ENCODE measurements at places on chromosomes 1 and 21. TPM values are rescaled to one million over a fixed set of nuclear protein-coding genes. Genes with fewer than 3 reads are reported as not detected.

DNA sequence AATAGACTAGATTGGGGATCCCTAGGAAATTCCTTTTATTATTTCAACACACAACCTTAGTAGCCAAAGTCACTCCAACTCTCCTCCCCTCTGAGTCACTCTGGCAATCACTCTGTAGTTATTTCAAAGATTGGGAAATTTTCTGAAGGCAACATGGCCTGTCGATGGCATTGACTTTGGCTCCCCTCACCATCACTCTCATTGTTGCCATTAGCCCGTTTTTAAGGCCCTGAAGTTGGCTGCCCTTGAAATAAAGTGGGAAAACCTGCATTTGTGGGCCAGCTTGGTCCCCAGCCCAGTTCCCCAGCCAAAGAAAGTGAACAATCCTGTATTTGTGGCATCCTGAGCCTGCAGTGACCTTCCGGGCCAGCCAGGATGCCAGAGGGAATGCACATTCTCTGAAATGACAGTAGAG is 52.5 kb downstream of the CDC7 start:
- DNase-seq = no peak

GRCh38 chr1:75725266-75725665 is 757 bp downstream of the ACADM start:
- DNase-seq = no peak

DNA sequence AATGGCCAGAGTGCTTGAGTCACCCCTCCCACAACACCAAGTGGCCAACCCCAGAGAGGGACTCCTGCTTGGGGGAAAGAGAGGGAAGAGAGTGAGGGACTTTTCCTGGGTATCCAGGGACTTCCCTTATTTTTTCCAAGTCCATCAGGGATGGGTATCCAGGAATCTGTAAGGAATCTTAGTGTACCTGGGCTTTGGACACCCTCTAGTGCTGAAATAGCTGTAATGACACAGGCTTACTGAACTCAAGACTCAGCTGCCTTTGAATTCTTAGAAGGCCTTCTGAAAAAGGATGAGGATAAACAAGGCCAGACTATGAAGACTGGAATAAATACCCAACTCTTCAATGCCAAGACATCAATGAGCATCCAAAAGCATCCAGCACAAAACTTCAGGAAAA is 12.0 kb downstream of the TSHB start:
- no peak for DNase-seq

DNA sequence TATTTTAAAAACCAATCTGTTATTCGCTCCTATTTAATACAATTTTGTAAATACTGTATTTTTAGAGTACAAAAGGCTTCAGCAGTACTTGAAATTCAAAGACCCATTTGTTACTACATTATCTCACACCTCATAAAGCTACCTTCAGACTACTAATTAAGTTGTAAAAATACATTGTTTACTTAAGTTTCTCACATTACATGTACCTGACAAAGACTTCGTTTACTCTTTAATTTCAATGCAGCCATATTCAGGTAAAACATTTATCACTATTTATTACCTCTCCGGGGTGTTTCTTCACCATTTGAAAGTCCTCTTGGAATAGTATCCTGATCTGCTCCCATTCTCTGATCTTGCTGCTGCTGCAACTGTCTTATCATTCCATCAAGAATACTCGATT is 55.2 kb downstream of the BRWD1 start:
- no peak for DNase-seq

- no peak for DNase-seq
Measured at GRCh38 chr1:20119347-20119746, at the start of gene PLA2G2D. Gene PLA2G2D (minus strand): TSS chr1:20119536. CDS start chr1:20119498, 38 bp downstream.

DNA sequence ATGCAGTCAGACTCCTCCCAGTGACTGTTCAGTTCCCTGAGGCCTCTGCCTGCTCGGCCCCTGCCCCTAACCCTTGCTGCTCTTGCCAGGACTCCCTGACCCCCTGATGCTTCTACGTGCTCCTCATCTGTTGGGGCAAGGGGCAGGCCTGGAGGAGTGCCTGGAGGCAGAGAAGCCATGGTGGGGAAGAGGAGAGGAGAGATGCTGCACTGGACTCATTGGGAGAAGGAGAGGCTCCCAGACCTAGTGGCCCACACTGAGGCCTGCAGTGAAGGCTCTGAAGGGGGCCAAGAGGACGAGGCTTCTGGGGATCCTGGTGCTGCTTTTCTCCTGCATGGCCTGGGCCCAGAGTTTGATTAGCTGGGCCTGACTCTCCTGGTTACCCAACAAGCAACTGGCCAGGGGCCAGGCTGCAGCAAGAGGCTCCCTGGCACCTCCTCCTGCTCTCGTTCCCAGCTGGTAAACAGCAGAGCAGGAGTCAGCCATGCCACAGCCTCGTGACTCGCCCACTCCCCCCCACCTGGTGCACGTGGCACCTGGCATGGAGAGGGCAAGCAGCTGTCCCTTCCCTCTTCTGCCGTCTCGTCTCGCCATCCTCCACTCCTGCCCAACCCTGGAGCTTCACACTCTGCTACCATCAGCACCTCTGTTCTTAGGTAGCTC is 847 bp upstream of the RORC start:
- DNase-seq = no peak

REN gene
- polyA plus RNA-seq = 71.1 TPM

PRELP gene
- 2.6 TPM for polyA plus RNA-seq

CYYR1 gene
- polyA plus RNA-seq = 52.5 TPM

SRGAP2 gene
- 50.9 TPM for polyA plus RNA-seq
